T-helper 17 cell (primary cell): ENCODE measurements at places on chromosomes 6 and 20. TPM values are rescaled to one million over a fixed set of nuclear protein-coding genes. Genes with fewer than 3 reads are reported as not detected.

EPB41L1 gene
- total RNA-seq: 0.40 TPM

GNRH2 gene
- total RNA-seq: 0.92 TPM

BTN1A1 gene
- 0.10 TPM for total RNA-seq

CD93 gene
- total RNA-seq: 2.1 TPM

PLCB1 gene
- 23.1 TPM for total RNA-seq

B3GALT4 gene
- total RNA-seq: 10.1 TPM

GATA5 gene
- not detected for total RNA-seq

SLC22A16 gene
- not detected for total RNA-seq

STMND1 gene
- total RNA-seq: not detected

- no peak for DNase-seq
Measured at GRCh38 chr6:146666909-146667308, 68.1 kb downstream of the ADGB start.

- DNase-seq: no peak
Measured at GRCh38 chr6:70575899-70576495, 9.3 kb downstream of the SDHAF4 start.

DNA sequence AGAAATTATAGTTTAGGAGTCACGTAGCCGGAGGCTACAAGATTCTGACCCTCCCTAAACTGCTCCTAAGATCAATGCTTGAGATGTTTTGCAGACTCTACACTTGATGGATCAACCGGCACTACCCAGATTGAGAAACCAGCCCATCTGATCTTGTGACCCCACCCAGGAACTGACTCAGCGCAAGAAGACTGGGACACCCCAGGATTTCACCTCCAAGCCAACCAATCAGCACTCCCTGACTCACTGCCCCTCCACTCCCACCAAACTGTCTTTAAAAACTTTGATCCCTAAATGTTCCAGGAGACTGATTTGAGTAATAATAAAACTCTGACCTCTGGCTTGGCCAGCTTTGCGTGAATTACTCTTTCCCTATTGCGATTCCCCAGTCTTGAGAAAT, 99.8 kb downstream of the OPRM1 start:
- DNase-seq: no peak

- no peak for DNase-seq
Measured at GRCh38 chr6:43478008-43478372, 620 bp downstream of the TJAP1 start.

GRCh38 chr6:149501768-149502167, 17.0 kb upstream of the ZC3H12D start:
- DNase-seq: no peak

GRCh38 chr6:42720739-42721138, 1.7 kb downstream of the PRPH2 start:
- DNase-seq: no peak

DNA sequence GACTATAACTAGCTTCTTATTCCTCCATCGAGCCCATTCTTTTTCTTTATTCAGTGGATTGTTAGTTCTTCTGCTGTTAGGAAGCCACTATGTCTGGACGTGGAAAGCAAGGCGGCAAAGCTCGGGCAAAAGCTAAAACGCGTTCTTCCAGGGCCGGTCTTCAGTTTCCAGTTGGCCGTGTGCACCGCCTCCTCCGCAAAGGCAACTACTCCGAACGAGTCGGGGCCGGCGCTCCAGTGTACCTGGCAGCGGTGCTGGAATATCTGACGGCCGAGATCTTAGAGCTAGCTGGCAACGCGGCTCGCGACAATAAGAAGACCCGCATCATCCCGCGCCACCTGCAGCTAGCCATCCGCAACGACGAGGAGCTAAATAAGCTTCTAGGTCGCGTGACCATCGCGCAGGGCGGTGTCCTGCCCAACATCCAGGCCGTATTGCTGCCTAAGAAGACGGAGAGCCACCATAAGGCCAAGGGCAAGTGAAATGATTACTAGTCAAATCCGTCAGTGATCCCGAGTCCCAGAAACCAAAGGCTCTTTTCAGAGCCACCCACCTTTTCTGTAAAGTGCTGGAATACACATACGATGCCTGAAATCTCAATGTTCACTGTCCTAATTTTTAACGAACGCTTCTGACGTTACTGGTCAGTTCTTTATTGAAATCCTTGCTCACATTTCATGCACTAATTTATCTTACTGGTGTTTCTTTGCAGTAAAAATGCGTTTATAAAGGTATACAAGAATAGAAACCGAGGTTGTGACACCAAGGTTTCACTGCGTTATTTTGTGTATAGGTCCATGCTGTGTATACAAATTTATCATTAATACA, 129.9 kb downstream of the HFE start:
- peak; percentile 64 for DNase-seq

DNA sequence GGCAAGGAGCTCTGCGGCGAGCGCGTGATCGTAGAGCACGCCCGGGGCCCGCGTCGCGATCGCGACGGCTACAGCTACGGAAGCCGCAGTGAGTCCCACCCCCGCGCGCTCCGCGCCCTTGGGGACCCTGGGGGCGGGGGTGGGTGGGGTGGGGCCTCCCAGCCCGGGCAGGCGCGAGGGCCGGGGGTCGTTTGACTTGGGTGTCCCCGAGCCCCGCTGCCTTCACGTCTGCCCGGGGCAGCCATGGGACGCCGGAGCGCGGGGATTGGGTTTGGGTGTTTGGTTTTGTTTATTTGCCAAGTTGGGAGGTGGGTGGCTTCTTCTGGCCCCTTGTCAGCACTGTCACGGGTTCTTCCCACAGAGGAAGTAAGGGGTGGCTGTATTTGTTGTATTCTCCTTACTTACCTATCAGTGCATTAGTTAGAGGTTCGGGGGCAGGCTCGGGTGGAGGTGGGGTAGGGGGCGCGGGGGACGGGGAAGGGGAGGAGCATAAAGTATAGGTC, 777 bp downstream of the SRSF6 start:
- no peak for DNase-seq

DNA sequence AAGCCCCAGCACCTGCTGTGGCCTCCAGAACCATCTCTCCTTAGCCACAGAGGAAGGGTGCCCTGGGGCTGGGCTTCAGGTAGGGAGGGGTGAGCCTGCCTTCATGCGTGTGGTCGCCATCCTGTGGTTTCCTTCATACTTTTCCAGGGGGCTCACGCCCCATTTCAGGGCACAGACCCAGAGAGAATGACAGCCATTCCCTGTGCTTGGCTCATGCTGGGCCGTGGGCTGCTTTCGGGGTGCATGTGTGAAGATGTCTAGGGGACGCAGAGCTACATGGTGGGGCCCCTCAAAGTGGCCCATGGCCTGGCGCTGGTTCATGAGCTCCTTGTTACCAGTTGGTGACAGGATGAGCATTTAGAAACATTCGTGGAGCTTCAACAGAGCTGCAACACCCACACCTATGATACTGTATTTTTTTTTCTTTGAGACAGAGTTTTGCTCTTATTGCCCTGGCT, 190.3 kb upstream of the SLC24A3 start:
- no peak for DNase-seq

GRCh38 chr6:106155219-106155830, 69.2 kb downstream of the PRDM1 start:
- DNase-seq: no peak

GRCh38 chr6:10837009-10837621, 1.2 kb downstream of the MAK start:
- no peak for DNase-seq

- no peak for DNase-seq
Measured at GRCh38 chr6:117545161-117545595, 57.1 kb downstream of the GOPC start.

GRCh38 chr6:132961610-132962009, 147.2 kb downstream of the RPS12 start:
- no peak for DNase-seq

- DNase-seq: no peak
Measured at GRCh38 chr6:100892693-100893092, 11.6 kb upstream of the ASCC3 start.

DNA sequence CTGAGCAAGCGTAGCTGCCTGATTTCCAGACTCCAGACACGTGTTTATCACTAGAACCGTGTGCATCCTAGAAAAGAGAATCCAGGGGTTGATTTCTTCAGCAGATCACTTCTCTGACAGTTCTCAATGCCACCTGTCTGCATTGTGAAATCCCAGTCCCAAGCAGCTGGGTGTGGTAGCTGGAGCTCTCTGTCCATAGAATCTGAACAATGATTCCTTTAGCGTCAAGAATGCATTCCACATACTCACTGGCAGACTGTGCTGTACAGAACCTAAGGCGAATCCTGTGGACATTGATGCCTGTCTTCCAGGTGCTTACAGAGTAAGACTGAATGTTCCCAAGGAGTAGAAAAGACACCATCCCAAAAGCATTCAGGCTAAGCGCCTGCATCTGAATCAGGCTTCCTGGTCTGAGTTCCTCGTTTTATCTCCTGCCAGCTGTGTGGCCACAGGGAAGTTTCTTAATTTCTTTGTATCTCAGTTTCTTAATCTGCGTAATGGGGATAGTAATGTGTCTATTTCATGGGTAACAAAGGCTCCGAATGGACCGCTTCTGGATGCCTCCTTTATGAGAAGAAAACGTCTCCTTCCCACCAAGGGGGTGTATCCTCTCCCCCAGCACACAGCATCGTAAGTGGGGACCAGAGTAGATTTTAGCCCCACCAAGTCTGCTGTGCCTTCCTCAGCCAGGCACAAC, 10.4 kb upstream of the TRAF3IP2 start:
- DNase-seq: no peak

GRCh38 chr6:21842875-21843645, 249.5 kb downstream of the SOX4 start:
- DNase-seq: no peak

GRCh38 chr6:38646166-38646878, 6.6 kb upstream of the BTBD9 start:
- DNase-seq: no peak

GRCh38 chr20:4297127-4297826, 281.9 kb upstream of the RNF24 start:
- DNase-seq: no peak

DNA sequence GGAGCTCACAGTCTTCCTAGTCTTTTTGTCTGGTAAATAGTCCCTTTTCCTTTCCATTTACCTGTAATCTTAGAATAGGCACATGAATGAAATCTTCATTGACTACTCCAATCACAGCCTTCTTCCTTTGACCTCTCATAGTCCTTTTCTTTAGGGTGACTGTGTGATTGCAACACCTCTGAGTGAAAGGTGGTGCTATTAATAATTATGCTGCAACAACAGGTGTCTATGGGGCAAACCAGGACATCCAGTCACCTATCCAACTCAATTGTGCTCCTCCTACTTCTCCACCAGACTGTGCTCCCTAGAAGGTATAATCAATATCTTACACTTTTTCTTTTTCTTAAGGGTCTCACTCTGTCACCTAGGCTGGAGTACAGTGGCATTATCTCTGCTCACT, 29.4 kb downstream of the RIPOR2 start:
- no peak for DNase-seq
